Caco-2 (cell line): ENCODE measurements at places on chromosomes 4 and X.

- no peak for DNase-seq
Measured at GRCh38 chrX:1534301-1535168, 2.5 kb downstream of the P2RY8 start.

- DNase-seq = peak; percentile 28
Measured at GRCh38 chr4:151484396-151485102, 75.6 kb downstream of the FHIP1A start.

DNA sequence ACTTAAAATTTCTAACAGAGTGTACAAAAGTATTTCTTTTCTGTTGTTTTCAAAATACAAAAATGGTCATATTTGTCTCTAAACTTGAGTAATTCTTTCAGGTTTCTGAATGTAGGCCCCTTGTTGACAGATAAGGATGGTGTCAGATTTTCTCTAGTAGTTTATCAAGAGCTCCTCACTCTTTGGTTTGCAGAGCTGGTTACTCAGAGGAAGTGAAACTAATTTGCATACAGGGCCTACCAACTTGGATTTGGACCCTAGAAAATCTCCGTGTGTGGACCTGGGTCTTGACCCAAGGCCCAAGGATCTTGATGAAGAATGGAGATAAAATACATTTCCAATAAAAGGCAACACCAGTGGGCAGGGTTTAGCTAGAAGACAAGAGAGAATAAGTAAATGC is 433 bp upstream of the ADH6 start:
- DNase-seq = no peak

GRCh38 chrX:129925305-129926092 is 19.5 kb downstream of the UTP14A start:
- DNase-seq = peak; percentile 75

DNA sequence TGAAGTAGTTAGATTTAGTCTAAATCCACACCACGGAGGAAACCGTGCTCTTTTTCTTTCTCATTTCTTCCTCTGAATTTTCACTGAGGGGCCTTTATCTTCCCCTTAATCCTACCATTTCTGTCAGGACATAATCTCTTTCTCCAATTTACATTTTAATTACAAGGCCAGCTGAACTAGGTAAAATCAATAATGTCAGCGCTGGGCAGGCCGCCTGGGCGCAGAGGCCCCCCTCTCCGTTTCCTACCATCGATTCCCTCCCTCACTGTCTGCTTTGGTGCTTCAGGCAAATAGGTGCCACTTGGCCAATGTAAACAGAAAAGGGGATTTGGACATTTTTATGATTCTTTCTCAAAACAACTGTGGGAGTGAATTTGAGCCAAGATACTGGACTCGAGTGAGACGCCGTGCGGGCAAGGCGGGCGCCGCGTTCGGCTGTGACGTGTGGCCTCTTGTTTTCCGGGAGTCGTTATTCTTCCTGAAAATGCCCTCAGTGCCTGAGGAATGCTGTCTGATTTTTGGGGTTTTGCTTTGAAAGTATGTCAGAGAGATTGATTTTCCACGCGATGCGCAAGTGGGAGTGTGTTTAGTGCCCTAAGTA is 22.6 kb downstream of the UVSSA start:
- DNase-seq = no peak

GRCh38 chr4:151960449-151961230 is 199.8 kb upstream of the GATB start:
- no peak for DNase-seq

GRCh38 chrX:66049056-66049455 is 9.2 kb upstream of the VSIG4 start:
- DNase-seq = no peak

GRCh38 chrX:116413273-116413672 is 23.1 kb upstream of the SLC6A14 start:
- no peak for DNase-seq
